ENCODE measurements at places on chromosomes 7 and 10. TPM values are rescaled to one million over a fixed set of nuclear protein-coding genes. Genes with fewer than 3 reads are reported as not detected.

TIMM23B gene
- 19.2 TPM for total RNA-seq

NPY gene
- 13.0 TPM for total RNA-seq

GSDME gene
- total RNA-seq, result 12.0 TPM

GLUD1 gene
- total RNA-seq, result 591 TPM

ERCC6 gene
- 15.7 TPM for total RNA-seq

GCK gene
- 4.8 TPM for total RNA-seq

EPHB6 gene
- total RNA-seq, result 20.3 TPM

ZNF467 gene
- total RNA-seq, result 2.8 TPM

DLX6 gene
- total RNA-seq, result not detected

PON1 gene
- total RNA-seq, result 0.59 TPM

DUS4L gene
- 11.1 TPM for total RNA-seq

EGR2 gene
- total RNA-seq, result 3.9 TPM

DYNC1I1 gene
- total RNA-seq, result 34.6 TPM

AMZ1 gene
- total RNA-seq, result 2.3 TPM

ADRA2A gene
- 6.2 TPM for total RNA-seq

OSBPL3 gene
- total RNA-seq, result 13.7 TPM

SH2D4B gene
- total RNA-seq, result 0.11 TPM

AKR1C8 gene
- 0.94 TPM for total RNA-seq

ADCY1 gene
- 21.8 TPM for total RNA-seq

EGFR gene
- total RNA-seq, result 57.6 TPM

TMEM273 gene
- total RNA-seq, result 8.5 TPM

PITRM1 gene
- 60.0 TPM for total RNA-seq

LIPK gene
- total RNA-seq, result not detected

ITIH5 gene
- total RNA-seq, result 59.6 TPM

ERV3-1 gene
- total RNA-seq, result 23.6 TPM

SRRT gene
- total RNA-seq, result 68.7 TPM

DNA2 gene
- 10.2 TPM for total RNA-seq

MKI67 gene
- total RNA-seq, result 9.3 TPM

IFIT5 gene
- 28.9 TPM for total RNA-seq

OGDHL gene
- total RNA-seq, result 23.3 TPM

C7orf25 gene
- total RNA-seq, result 5.6 TPM

HGF gene
- 4.3 TPM for total RNA-seq

IMMP2L gene
- total RNA-seq, result 26.8 TPM

CAMK2B gene
- total RNA-seq, result 60.2 TPM

HSPA12A gene
- total RNA-seq, result 35.1 TPM

CACNB2 gene
- 26.6 TPM for total RNA-seq

CPED1 gene
- total RNA-seq, result 34.1 TPM

LLCFC1 gene
- total RNA-seq, result not detected

LAMB1 gene
- total RNA-seq, result 158 TPM

CPA4 gene
- total RNA-seq, result 2.1 TPM

TRIM50 gene
- total RNA-seq, result 0.22 TPM

SORCS1 gene
- 11.4 TPM for total RNA-seq

Measured in spinal cord (tissue), 10 donors.